ENCODE measurements at places on chromosomes 1 and 21.

DNA sequence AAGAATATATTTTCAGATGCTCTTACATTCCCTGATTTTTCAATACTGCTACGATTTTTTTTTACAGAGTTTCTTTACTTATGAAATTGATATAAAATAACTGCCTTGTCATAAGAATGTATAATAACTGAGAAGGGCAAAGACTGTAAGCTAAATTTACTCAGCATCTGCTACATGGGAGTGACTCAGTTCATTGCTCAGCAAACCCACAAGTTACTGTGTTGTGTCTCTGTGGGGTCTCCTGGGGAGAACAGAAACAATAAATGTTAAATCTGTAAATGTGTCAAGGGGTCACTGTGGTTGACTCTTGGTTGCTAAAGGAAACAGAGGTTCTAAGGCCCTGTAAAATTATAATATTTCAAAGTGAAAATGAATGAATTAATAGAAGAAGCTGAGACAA, 210.3 kb upstream of the CACYBP start:
- DNase-seq = no peak

- DNase-seq = no peak
Observed at GRCh38 chr21:35195232-35195631, 146.1 kb upstream of the RUNX1 start.

DNA sequence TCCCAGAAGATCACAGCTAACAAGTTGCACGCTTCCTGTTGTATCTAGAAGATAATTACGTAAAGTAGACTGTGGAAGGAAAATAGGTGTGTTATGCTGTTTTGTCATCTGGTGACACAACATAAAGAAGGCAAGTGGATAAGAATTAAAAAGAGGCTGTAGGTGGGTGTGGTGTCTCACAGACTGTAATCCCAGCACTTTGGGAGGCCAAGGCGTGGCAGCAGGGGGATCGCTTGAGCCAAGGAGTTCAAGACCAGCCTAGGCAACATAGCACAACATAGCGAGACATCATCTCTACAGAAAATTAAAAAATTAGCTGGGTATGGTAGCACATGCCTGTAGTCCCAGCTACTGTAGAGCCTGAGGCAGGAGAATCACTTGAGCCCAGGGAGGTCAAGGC, 17.9 kb upstream of the ZNF281 start:
- no peak for DNase-seq

GRCh38 chr1:41895552-41895951, 23.2 kb downstream of the HIVEP3 start:
- DNase-seq = no peak

DNA sequence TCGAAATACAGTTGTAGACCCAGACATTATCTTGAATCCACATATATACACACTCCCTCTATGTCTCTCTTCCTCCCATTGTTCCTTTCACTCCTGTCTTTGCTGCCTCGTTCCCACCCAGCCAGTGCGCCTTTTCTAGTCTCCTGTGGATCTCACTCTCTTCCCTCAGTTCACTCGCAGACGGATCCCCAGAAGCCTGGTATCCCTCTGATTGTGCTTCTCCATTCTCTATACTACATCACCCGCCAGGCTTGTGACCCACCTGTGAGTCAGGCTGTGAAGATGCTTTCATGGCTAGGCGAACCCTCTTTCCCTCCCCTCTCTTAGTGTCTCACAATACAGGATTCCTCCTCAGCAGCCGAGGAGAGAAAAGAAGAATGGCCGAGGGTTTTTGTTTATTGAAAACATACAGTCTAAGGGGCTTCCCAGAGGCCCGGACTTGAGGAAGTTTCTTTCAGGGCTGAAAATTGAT, 1.5 kb downstream of the HCN3 start:
- DNase-seq = no peak
